HuH-7 (cell line): ENCODE measurements at places on chromosomes 1 and 21.

GRCh38 chr1:193700710-193701355 is 514.4 kb upstream of the B3GALT2 start:
- DNase-seq = no peak

- DNase-seq = no peak
Observed at GRCh38 chr1:168976267-168976666, 130.2 kb upstream of the ATP1B1 start.

DNA sequence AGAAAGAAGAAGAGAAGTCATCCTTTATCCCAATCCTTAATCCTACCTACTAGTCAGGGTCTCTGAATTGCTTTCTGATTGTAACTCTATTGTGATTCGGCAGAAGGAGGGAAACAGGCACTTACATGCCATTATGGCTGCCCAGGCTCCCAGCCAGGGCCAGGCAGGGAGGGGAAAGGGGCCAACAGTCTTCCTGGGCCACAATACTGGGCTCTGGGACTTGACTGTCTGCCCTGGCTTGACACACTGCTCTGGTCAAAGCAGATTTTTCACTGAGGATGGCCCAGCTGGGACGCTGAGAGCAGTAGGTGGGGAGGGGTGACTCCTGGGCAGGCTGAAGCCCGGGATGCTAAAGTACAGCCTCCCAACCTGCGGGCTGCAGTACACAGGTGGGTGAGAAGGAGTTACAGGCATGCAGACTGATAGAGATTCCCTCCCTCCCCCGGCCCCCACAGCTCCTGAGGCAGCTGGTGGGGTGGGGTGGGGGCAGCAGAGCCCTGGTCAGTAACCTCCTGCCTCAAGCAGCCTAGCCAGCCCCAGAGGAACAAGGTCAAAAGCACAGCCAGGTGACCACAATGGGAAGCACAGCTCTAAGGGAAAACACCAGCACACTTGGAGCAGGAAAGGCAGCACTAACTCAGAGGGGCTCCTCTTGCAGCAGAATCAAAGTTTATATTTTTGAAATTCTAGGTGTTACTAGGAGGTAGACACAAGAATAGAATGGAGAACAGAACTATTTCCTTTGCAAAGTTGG is 25.3 kb downstream of the KCND3 start:
- no peak for DNase-seq

DNA sequence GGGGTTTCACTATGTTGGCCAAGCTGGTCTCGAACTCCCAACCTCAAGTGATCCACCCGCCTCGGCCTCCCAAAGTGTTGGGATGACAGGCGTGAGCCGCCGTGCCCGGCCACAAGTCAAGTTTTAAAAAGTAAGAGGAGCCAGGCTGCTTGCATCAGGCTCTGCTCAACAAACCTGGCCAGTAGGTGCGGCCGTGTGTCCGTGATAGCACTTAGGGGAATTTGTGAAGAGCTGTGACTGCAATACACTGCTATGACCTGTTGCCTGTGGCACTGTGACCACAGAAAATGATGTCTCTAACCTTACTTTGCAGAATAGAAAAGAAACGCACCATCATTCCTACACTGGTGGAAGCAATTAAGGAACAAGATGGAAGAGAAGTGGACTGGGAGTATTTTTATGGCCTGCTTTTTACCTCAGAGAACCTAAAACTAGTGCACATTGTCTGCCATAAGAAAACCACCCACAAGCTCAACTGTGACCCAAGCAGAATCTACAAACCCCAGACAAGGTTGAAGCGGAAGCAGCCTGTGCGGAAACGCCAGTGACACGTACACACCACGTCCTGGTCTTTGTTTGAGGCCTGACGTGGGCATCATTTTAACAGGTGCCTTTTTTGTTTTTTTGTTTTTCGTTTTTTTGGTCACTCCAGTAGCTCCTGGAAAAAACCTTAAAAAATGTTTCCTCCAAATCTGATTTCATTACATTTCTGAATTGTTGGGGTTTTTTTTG is 16.7 kb downstream of the C1orf174 start:
- no peak for DNase-seq

DNA sequence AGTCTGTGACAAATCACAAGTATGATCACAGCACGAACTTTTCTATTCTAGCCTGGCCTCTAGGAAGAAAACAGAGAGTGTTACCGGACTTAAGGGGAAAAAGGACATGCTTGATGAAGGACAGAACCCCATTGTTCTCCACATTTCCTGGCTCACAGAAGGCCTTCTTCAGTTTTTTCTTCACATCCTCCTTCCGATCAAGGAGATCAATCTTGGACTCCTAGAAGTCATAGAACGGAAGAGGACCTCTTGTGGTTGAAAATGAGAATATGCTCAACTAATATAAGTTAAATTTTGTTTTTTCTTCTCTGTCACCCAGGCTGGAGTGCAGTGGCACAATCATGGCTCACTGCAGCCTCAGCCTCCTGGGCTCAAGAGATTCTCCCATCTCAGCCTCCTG is 30.3 kb downstream of the YARS1 start:
- DNase-seq = no peak

- no peak for DNase-seq
Observed at GRCh38 chr1:178752891-178753290, 27.8 kb downstream of the RALGPS2 start.

DNA sequence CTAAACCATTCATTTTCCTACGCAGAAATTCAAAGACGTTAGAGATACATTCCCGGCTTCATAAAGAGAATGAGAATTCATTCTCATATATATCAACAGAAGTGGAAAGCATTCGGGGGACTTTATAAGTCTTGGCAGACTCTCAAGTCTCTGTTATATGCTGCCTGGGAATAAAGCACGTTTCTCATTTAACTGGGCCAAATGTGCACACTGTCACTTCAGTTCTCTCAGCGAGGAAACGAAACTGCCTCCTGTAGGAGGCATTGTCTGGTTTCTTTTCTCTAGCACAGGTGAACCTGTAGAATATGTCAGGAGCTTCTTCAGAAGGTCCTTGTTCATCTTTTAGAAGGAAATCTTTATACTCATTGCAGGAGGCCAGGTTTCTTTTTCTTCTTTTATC is 367.6 kb downstream of the PTBP2 start:
- DNase-seq = no peak

- no peak for DNase-seq
Observed at GRCh38 chr1:63847308-63847910, 73.6 kb downstream of the ROR1 start.

GRCh38 chr1:167442854-167443565 is 75.3 kb downstream of the CD247 start:
- no peak for DNase-seq

- no peak for DNase-seq
Observed at GRCh38 chr21:25561668-25562641, 45.3 kb downstream of the MRPL39 start.

DNA sequence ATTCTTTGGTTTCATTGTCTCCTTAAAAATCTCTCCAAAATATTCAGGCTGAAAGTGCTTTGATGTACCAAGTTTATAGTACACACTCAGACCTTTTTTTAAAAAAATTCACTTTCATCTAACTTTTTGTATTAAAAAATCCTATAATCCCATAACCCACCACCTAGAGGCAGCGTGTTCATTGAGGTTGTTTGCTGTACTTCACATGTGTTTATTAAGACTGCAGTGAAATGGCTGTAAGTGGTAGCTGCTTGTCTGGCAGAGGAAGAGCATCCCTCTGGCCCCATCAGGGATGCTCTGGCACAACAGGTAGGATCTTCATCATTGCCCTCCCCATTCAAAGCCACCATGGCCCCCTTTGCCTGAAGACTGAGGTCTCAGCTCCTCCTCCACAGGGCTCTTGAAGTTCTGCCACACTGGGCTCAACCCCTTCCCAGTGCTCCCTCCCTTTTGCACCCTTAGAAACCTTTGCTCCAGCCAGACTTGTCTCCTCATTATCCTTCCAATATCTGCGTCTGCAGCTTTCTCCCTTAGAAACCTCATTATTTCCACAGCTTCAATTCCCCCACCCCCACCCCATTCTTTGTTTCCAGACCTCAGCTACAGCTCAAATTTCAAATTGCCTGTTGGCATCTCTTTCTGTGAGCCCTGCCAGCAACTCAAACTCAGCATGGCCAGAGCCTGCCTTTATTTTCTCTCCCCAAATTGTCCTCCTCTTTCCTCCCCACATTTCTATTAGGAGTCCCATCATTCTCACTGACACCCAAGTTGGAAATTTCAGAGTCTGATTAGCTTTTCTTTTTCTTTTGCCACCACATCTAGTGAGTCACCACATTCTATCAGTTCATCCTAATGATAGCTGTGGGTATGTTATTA is 369.6 kb upstream of the USP24 start:
- DNase-seq = no peak

DNA sequence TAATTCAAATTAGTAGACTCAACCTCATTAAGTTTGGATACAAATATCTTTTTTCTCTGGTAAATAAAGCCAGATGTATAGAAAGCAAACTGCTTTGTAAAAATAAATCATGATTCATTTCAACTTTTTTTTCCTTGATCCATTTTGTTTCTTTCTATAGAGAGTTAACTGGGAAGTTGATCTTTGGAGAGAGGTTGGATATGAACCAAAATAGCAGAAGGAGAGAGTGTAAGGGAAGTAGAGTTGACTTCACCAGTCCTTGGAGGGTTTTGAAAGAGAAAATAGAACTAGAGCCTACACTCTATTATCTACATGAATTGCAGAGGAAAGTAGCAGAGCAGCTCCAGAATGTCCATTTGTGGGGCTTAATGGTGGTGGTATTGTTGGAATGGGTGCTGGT is 243.8 kb downstream of the ADGRL2 start:
- DNase-seq = no peak

- no peak for DNase-seq
Observed at GRCh38 chr1:206447792-206448191, 22.5 kb upstream of the IKBKE start.

- no peak for DNase-seq
Observed at GRCh38 chr1:212759683-212760082, 31.9 kb downstream of the NSL1 start.

- no peak for DNase-seq
Observed at GRCh38 chr1:67708606-67709005, 23.6 kb downstream of the GADD45A start.

GRCh38 chr1:187275346-187275745 is 446.6 kb downstream of the PLA2G4A start:
- no peak for DNase-seq

DNA sequence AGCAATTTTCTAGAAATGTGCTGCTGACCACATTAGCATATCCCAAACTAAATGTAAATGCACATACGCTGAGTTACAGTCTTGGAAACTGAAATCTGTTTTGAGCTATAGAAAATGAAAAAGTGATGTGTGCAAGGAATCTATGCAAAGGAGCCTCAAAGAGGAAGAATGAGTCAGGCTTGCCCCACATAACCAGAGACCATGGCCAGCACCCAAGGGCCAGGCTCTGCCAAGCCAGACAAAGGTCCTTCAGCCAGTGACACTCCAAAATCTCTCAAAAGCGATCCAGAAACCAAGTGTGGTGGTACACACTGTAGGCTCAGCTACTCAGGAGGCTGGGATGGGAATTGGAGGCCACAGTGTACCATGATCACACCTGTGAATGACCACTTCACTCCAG is 195.2 kb downstream of the TOMM20 start:
- DNase-seq = no peak
